ENCODE measurements at places on chromosomes 13 and 19. TPM values are rescaled to one million over a fixed set of nuclear protein-coding genes. Genes with fewer than 3 reads are reported as not detected.

Gene ZNF529
- 2.7 TPM for polyA plus RNA-seq

Gene KCTD4
- 0.15 TPM for polyA plus RNA-seq

Gene CLDND2
- polyA plus RNA-seq = not detected

Gene DCLK1
- polyA plus RNA-seq = 0.69 TPM

Gene PPM1N
- polyA plus RNA-seq = 1.2 TPM

Gene NUFIP1
- 1.2 TPM for polyA plus RNA-seq

Gene MCF2L
- 0.02 TPM for polyA plus RNA-seq

Gene C13orf42
- polyA plus RNA-seq = not detected

Gene TPTE2
- polyA plus RNA-seq = not detected

Gene PODNL1
- 18.6 TPM for polyA plus RNA-seq

Gene ZNF578
- polyA plus RNA-seq = 0.82 TPM

Gene EDDM13
- polyA plus RNA-seq = not detected

Gene COMMD6
- 95.7 TPM for polyA plus RNA-seq

Gene EDNRB
- not detected for polyA plus RNA-seq

Gene NPHS1
- not detected for polyA plus RNA-seq

Gene NLRP4
- polyA plus RNA-seq = not detected

Gene CKM
- not detected for polyA plus RNA-seq
